ENCODE measurements at places on chromosomes 11 and 22.

GRCh38 chr11:364991-365725, 4.1 kb upstream of the B4GALNT4 start:
- DNase-seq: no peak

GRCh38 chr11:75334402-75334891, 17.0 kb downstream of the ARRB1 start:
- no peak for DNase-seq

- no peak for DNase-seq
Observed at GRCh38 chr11:117921456-117921855, 7.7 kb downstream of the TMPRSS13 start.

- no peak for DNase-seq
Observed at GRCh38 chr11:31877863-31878262, 66.7 kb upstream of the PAX6 start.

DNA sequence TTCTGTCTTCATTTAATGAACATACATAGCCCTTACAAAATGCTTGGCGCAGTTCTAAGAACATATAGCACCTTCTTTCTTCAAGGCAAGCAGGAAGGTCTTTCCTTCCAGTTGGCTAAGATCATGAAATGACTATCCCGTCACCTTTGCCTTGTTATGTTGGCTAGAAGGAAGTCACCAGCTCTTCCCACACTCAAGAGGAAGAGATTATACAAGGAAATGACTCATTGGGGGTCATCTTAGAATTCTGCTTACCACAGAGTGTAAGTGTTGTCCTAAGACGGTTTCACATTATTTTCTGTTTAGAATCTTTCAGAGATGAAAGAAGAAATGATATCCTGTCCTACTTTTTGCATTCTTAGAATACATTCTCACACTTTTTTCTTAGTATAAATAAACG, 808.0 kb upstream of the LUZP2 start:
- DNase-seq: no peak

GRCh38 chr22:32486656-32487390, 12.2 kb downstream of the FBXO7 start:
- no peak for DNase-seq

DNA sequence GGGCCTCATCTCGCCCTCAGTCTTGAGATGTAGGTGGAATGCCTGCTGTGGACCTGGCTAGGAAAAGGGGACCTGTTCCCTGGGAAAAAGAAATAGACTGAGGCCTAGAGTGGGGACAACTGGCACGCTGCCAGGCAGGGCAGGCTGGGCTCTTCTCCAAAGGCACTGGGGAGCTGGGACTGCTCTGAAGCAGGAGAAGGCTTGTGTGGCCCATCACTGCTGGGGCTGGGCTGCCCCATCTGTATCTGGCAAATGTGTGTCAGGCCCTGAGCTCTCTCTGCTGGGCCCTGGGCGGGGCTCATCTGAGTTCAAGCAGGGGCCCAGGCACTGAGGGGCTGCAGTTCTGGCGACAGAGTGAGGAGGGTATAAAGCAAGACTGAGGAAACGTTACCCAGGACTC, 32.9 kb downstream of the ARVCF start:
- no peak for DNase-seq

DNA sequence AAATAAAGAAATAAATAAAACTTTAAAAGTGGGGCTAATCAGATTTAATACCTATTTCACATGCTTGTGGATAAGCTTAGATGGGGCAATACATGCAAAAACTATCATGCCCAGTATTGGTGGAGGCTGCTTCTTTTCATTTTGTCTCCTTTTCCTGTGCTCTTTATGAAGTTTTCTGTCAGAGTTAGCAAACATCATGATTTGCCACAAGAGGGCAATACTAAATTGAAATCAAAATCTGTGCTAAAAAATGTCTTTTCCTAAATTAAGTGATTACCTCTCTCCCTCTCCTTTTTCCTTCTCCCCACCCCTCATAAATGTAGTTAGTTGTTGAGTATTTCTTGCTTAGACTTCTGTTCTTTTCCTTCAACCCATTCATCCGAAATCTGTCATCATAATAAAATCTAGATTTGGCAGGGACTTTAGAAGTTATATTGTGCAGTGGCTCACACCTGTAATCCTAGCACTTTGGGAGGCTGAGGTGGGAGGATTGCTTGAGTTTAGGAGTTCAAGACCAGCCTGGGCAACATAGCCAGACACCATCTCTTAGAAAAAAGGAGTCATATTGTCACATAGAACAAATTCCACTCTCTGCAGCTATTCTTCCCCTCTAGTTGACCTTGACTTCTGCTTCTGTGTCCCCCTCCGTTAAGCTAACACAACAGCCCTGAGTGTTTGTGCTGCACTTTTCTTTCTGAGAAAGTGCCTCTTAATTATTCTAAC, 4.7 kb upstream of the ARHGAP42 start:
- no peak for DNase-seq

Data from NCI-H187 (cell line).